ENCODE measurements at places on chromosomes 1 and 21. TPM values are rescaled to one million over a fixed set of nuclear protein-coding genes. Genes with fewer than 3 reads are reported as not detected.
A peak's percentile ranks its signal among the peaks of the same experiment; 100 is the strongest.

DNA sequence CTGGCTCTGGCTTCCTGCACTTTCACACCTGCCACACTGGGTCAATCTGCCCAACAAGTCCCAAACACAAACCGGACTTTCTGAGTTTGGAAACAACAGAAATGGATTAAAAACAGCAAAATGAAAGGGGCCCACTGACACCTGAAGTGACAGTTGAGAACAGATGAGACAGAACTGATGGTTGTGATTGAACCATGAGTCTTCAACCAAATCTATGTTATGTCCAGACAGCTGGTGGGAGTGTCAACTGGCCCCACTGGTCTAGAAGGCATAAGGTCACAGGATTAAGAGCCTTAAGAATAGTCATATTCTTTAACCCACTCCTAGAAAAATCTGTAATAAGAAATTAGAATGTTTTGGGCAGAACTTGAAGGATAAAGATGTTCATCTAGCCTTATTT is 13.0 kb upstream of the ATP13A2 start:
- no peaks in the 10 kb centered on the region for H3K27me3 ChIP-seq
- no peak for DNase-seq
- no peak overlapping the region for H3K4me3 ChIP-seq
- H3K36me3 ChIP-seq, result peaks cover 40% of the 10 kb centered on the region
- no peak overlapping the region for H3K27ac ChIP-seq
- H3K4me1 ChIP-seq, result no peaks in the 10 kb centered on the region

DNA sequence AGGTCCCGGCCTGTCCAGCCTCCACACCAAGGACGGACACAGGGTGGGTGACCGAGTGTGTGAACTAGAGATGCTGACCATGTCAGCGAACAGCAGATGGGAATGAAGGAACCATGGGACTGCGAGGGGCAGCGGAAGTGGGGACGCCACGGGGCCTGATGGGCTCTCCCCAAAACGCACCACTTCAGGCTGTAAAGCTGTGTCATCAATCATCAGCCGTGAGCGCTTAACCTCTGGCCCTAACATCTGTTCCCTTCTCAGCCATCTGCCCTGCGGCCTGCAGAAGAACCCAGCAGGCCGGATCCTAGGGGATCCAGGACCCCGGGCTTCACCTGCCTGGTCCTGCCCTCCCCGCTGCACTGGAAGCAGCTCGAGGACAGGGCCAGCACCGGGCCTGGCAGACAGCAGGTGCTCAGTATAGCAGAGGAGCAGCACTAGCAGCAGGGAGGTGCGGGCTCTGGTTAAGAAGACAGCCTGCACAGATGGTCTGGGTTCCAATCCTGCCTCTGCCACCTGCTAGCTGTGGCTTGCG is 58.7 kb downstream of the DMRTB1 start:
- H3K27me3 ChIP-seq, result no peaks in the 10 kb centered on the region
- no peaks in the 10 kb centered on the region for H3K36me3 ChIP-seq
- H3K4me3 ChIP-seq, result no peak overlapping the region
- no peaks in the 10 kb centered on the region for H3K4me1 ChIP-seq
- no peak for DNase-seq

DNA sequence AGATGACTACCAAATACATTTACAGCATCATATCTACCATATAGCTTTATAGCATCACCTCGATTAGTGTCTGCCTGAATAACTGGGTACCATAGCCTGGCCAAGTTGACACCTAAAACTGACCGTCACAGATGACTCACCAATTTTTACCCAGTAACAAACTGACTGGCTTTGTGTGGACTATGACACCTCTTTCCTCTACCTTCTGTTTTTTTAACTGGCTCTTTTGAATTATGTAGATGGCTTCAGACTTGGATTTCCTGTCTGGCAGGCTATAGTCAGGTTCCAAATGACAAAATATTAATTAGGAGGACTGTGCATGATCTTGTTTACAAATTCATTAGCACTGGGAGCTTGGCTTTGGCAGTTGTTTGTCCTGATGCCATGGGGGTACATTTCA is 360.3 kb downstream of the TGFB2 start:
- DNase-seq, result no peak
- H3K4me1 ChIP-seq, result no peaks in the 10 kb centered on the region
- no peaks in the 10 kb centered on the region for H3K36me3 ChIP-seq
- no peaks in the 10 kb centered on the region for H3K27me3 ChIP-seq
- H3K27ac ChIP-seq, result no peak overlapping the region

GRCh38 chr1:2786329-2787162 is 14.9 kb downstream of the TTC34 start:
- no peak overlapping the region for H3K4me3 ChIP-seq
- DNase-seq, result peak; percentile 64
- H3K4me1 ChIP-seq, result no peaks in the 10 kb centered on the region
- H3K27ac ChIP-seq, result no peak overlapping the region
- no peaks in the 10 kb centered on the region for H3K36me3 ChIP-seq
- peaks cover 3% of the 10 kb centered on the region for H3K27me3 ChIP-seq

GRCh38 chr1:15180945-15181523 is 27.5 kb downstream of the TMEM51 start:
- no peaks in the 10 kb centered on the region for H3K27me3 ChIP-seq
- H3K27ac ChIP-seq, result peak overlapping the region; percentile 2
- H3K36me3 ChIP-seq, result no peaks in the 10 kb centered on the region
- no peak overlapping the region for H3K4me3 ChIP-seq

DNA sequence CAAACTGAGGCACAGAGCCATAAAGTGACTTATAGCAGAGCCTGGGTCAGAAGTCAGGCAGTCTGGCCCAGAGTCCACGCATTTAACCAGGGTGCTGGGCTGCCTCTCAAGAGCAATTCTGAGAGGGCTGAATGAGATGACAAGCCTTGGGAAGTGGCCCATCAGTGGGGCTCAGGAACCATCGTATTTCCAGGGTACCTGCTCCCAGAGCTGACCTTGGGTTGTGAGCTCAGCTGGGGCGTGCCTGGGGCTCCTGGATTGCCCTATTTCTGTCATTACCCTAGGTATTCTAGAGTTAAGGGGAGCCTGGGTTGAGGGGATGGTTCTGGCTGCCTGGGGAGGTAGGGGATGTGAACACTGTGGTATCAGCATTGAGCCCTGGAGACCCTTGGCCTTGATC is 49.4 kb downstream of the LGR6 start:
- no peak overlapping the region for H3K4me3 ChIP-seq
- DNase-seq, result no peak
- no peaks in the 10 kb centered on the region for H3K4me1 ChIP-seq
- no peak overlapping the region for H3K27ac ChIP-seq
- no peaks in the 10 kb centered on the region for H3K27me3 ChIP-seq

- H3K27ac ChIP-seq, result no peak overlapping the region
- H3K27me3 ChIP-seq, result no peaks in the 10 kb centered on the region
- no peaks in the 10 kb centered on the region for H3K4me1 ChIP-seq
- H3K4me3 ChIP-seq, result no peak overlapping the region
Measured at GRCh38 chr1:33867684-33868083, 3.8 kb downstream of the HMGB4 start.

GRCh38 chr1:180945551-180945950 is 32.9 kb downstream of the KIAA1614 start:
- DNase-seq, result no peak
- no peak overlapping the region for H3K27ac ChIP-seq
- no peaks in the 10 kb centered on the region for H3K27me3 ChIP-seq
- no peak overlapping the region for H3K4me3 ChIP-seq

Gene PRRX1
- 1.5 TPM for total RNA-seq
